T follicular helper cell (primary cell): ENCODE measurements at places on chromosomes 6 and 20.

- no peak for DNase-seq
These were observed 1004.9 kb upstream of the ADGRB3 start for GRCh38 chr6:67630146-67630545.

GRCh38 chr6:39835821-39836295 is 43.7 kb downstream of the DAAM2 start:
- DNase-seq: no peak

DNA sequence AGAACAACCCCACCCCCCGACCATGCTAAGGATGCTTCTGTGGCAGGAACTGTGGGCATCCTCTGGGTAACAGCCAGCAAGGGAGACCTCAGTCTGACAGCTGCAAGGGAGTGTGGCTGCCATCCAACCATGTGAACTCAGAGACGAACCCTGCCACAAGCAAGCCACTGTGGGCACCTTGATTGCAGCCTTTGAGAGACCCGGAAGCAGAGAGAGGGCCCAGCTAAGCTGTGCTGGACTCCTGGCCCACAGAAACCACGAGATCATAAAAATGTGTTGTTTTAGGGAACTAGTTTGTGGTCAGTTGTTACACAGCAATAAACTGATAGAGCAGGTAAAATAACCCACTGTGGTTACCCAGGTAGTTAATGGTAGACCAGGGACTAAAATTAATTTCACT is 414.6 kb downstream of the CDH26 start:
- DNase-seq: no peak

- no peak for DNase-seq
These were observed 35.3 kb downstream of the APCDD1L start for GRCh38 chr20:58479726-58480440.

DNA sequence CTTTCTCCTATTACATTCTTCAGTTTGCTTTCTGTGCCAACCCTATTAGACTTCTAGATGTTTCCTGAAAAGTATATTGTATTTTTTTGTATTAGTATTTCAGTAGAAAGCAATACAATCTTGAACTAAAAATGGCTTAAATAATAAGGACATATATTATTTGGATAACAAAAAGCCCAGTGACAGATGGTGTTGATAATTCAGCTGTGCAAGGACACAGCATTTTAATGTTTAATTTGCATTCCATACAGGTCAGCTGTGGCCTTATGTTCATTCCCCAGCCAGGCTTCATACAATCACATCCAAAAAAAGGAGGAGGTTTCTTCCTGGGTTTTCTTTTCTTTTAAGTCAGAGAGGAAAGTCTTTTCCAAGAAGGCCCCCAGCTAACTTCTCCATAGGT is 236.9 kb downstream of the CD109 start:
- no peak for DNase-seq

DNA sequence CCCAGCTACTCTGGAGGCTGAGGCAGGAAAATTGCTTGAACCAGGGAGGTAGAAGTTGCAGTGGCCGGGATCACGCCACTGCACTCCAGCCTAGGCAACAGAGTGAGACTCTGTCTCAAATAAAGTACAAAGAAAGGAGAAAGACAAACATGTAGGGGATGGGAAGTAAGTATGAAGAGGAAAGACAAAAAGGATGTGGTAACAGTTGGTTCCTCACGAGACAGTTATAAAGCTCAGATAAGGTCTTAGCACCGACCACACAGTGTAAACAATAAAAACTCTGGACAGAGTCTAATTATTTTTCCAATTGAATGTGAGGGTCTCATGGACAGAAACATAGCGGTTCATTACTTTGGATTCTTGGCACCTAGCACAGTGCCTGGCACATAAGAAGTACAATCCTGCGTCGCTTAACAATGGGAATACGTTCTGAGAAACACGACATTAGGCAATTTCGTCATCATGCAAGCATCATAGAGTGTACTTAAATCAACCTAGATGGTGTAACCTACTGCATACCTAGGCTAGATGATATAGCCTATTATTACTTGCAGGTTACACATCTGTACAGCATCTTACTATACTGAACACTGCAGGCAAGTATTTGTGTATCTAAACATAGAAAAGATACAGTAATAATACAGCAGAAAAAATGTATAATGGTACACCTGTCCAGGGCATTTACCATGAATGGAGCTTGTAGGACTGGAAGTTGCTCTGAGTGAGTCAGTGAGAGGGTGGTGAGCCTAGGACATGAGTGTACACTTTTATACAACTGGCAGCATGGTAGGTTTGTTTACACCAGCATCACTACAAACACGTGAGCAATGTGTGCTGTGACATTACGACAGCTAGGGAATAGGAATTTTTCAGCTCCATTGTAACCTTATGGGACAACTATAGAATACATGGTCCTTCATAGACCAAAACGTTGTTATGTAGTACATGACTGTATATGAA is 38.2 kb downstream of the MBOAT1 start:
- DNase-seq: no peak

GRCh38 chr20:31719644-31720485 is 2.8 kb downstream of the BCL2L1 start:
- no peak for DNase-seq

DNA sequence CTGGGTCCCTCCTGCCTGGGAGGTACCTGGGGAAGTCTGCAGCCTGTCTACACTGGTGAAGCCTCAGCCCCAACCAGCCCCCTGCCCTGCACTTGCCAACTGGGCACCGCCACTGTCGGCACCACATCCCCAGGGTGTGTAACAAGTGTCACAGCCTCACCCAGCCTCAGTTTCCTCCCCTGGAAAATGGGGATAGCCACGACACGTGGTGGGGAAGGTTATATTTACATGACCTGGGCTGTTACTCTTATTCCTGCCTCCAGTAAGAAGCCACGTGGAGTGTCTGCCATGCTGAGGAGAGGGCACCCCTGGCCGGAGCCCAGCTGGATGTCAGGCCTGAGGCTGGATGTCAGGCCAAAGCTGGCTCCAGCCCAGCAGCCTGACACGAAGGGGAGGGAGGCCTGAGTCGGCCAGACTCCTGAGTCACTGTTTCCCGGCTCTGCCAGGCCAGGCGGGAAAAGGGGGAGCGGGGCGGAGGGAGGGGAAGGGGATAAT is 44.9 kb downstream of the SNAI1 start:
- no peak for DNase-seq

GRCh38 chr6:107657755-107658461 is 166.2 kb downstream of the SCML4 start:
- no peak for DNase-seq

- DNase-seq: no peak
These were observed 159.0 kb downstream of the TRMT11 start for GRCh38 chr6:126145351-126145750.

DNA sequence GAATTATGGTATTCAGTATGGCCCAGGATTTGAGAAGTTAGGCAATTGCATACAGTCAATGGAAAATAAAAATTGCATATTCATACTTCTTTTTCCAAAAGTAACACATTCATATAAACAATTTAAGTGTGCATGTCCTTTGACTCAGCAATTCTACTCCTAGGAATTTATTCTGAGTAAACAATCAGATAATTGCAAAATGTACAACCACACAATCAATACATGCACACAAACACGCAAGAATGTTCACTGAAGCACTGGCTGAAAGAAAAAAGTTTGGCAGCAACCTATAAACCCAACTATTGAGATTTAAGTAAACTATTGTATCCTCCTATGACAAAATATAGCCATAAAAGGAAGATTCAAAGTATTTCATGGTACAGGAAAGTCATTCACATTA is 1.6 kb downstream of the CYP39A1 start:
- DNase-seq: no peak

- no peak for DNase-seq
These were observed 229.6 kb downstream of the EYA2 start for GRCh38 chr20:47124181-47124717.

- DNase-seq: no peak
These were observed 376.7 kb upstream of the CITED2 start for GRCh38 chr6:139751179-139751578.

DNA sequence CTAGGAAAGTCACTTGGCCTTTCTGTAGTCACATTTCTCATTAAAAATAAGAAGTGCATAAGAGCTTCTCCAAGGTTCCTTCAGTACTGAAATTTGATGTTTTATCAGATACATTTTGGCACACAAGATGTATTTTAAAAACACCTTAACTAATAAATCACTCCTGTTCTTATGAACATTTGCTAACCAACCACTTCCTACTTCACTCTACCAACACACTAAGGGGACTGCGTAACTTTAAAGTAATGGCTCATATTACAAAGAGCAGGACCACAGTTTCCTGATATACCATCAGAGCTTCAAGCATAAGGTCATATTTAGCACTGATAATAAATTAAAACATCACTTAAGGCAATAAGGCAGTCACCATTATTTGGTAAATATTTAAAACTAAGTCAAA is 104.4 kb downstream of the RALGAPA2 start:
- no peak for DNase-seq

DNA sequence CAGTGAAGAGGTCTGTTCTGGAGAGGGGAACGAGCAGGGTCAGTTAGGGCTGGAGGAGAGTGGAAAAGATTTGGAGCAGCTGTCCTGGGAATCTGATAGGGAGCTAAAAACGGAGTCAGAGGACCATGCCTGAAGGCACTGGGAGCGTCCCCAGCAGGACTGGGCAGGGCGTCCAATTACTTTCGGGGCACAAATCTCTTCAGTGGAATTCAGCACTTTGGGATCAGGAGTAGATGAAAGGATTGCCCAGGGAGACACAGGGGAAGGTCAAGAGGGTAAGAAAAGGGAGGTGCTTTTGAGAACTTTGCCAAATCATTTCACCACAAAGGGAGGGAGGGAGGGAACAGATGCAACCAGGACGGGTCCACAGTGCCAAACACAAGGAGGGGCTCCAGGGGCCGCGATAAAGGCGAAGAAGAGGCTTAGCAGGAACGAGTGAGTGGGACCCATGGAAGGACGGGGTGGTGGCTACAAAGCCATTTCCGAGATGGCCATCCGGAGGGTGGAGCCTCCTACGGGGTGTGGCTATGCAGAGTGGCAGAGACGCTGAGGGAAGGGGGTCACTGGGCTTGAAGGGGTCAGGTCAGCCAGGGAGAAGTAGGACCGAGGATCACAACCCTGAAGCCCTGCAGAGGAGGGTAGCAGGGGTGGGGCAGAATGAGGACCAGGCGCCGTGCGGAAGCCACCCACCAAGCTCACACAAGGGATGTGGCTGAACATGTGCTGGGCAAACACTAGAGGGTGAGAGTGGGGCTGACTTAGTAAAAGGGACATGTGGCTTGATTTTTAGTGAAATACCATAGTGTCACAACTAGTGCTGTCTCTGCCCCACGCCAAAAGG is 180.0 kb upstream of the RREB1 start:
- DNase-seq: no peak

DNA sequence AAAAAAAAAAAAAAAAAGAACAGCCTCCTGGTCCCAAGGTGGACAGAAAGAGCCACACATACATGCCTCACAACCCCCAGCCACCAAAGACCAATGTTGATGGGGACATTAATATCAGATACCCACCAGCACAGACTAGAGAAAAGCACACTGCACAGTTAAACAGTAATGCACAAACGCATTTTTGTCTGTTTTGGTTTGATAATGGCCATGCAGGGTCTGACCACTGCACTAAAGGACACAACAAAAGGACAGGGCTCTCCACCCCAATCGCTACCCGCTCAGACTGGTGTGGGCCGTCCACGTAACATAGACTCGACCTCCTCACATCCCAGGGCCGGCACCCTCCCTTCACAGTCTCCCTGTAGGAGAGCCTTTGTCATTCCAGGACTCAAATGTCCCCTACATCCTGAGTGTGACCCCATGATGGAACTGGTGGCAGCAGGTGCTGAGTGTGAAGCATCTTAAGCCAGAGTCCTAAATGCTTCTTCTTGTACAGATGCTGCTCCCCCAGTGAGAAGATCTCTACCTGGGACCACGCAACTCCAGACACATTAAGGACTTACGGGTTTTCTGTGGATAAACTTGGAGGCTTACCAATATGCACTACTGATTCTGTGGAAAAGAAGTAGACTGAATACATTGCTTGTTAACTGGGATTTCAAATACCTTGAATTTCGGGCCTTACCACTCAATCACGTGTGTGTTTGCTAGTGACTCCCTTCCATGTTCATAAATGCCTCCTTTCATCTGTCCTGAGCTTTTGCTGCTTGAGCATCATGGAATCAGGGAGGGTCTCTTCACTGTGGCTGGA is 28.0 kb downstream of the RRBP1 start:
- DNase-seq: no peak

GRCh38 chr20:22100686-22101085 is 395.2 kb downstream of the PAX1 start:
- no peak for DNase-seq

- no peak for DNase-seq
These were observed 471.5 kb downstream of the EPM2A start for GRCh38 chr6:145263778-145264211.

GRCh38 chr6:43308101-43308989 is at the start of gene CRIP3:
Gene CRIP3 (minus strand): TSS chr6:43308826. CDS start chr6:43308792, 34 bp downstream.
- peak; percentile 16 for DNase-seq

GRCh38 chr6:160106701-160107100 is 14.9 kb upstream of the SLC22A1 start:
- DNase-seq: no peak

DNA sequence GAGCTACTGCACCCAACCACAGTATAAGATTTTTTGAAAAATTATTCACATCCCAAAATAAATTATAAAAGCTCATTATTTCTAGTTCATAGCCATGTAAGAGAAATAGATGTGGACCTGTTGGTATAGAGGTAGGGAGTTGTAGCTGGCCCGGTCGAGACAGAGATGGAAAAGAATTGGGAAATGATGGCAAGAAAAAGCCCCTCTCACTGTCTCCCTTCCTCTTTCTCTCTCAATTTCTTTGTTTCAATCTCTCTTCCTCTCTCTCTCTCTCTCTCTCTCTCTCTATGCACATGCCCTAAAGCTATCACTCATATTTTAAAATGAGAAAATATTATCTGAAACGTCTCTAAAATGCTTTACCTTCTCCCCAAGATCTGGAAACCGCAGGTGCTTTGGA is 80.7 kb upstream of the CD83 start:
- DNase-seq: no peak
